ENCODE measurements at places on chromosomes 2 and 18. TPM values are rescaled to one million over a fixed set of nuclear protein-coding genes. Genes with fewer than 3 reads are reported as not detected.
A peak's percentile ranks its signal among the peaks of the same experiment; 100 is the strongest.

DNA sequence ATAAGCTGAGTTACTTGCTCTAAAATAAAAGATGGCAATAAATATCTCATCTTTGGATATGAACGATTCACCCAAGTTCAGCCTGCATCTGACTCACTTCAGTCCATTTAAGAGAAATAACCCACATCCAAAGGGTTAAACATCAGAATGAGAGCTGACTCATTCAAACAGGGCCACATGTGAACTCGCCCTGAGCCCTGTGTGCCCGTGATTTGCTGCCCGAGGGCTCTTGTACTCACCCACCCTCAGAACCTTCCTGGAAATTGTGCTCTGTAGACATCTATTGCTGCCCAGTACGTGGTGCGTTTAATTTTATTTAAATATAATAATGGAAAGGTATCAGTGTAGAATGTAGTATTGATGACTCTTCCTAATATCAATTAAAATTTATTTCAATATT is 66.9 kb upstream of the RBM44 start:
- DNase-seq: peak; percentile 90

DNA sequence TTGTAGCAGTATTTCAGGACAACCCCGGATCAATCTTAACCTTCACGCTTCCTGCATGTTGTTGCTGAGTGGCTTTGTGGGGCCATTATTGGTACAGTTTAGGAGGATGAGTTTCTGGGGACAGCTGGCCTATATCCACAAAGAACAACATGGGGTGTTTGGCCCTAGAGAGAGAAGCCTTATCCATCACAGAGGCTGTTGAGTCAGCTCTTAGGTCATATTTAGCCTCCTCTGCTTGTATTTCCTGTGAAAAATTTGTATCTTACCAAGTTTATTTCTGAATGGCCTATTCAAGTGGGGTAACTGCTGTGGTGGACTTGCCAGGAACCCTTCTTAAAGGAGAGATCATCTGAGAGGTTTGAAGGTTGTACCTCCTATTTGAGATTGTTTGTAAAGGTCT is 77.6 kb downstream of the MAP4K4 start:
- DNase-seq: peak; percentile 42

Gene ACMSD
- not detected for total RNA-seq

DNA sequence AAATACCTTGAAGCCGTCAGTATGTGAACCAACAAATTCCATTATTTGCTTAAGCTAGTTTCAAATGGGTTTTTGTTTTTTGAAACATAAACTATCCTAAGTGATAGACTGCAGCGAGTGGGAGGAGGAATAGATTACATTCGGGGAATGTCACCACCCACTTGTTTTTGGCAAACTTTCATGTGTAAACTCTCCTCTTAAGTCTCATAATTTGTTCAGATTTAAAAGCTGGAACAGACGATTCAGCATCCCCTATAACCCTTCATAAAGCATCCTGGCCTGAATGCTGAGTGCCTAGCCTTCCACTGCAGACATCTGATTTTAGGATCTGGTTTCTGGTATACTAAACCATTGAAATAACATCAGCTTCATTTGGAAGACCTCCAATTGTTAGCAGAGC is 51.0 kb downstream of the CPO start:
- no peak for DNase-seq

Gene FRZB
- 0.32 TPM for total RNA-seq

GRCh38 chr2:37370666-37371065 is 26.2 kb downstream of the QPCT start:
- no peak for DNase-seq

Gene NAT8
- not detected for total RNA-seq

GRCh38 chr18:1014509-1014908 is 109.8 kb downstream of the ADCYAP1 start:
- DNase-seq: peak; percentile 32

DNA sequence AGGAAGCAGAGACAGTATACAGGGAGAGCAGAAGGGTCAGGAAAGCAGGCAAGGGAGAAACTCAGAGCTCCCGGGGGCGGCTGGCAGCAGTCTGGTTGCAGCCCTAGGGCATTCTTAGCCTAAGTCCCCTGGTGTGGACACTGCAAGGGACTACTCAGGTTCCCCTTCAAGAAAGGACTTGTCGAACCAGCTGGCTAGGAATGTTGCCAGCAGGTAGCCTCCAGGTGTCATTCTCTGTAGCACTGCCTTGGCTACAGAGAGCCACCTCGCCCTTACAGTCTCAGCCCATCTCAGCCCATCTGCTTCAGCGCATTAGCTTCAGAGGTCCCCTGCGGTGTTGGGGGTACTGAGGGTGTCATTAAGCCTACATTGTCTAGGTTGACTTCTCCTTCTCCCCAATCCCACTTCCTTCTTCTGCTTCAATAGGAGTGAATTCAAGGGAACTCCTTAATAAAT is 11.3 kb upstream of the TMSB10 start:
- no peak for DNase-seq

Gene SP100
- 75.8 TPM for total RNA-seq

- DNase-seq: peak; percentile 79
These were observed 29.5 kb upstream of the ATRAID start for GRCh38 chr2:27182346-27182745.

- peak; percentile 14 for DNase-seq
These were observed 85.0 kb downstream of the TTC27 start for GRCh38 chr2:32712870-32713269.

DNA sequence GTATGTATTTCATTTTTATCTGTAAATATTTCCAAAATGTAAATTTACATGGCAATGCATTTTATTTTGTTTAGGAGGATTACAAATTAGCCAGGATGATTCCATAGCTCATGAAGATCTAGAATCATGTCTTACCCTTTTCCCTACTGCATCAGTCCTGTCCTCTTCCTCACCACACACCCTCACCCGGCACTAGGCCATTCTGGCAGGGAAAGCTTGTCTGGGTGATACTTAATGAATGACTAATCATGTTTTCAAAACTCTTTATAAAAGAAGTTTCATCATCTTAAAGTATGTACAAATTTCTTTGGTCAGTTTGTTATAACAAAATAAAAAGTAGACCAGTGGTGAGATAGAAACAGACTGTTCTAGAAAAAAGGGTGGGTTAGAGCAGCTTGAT is 283.3 kb upstream of the VWC2L start:
- DNase-seq: peak; percentile 84

- no peak for DNase-seq
These were observed 45.5 kb downstream of the MYO7B start for GRCh38 chr2:127581050-127581345.

- no peak for DNase-seq
These were observed 533.8 kb upstream of the ACVR2A start for GRCh38 chr2:147311058-147311430.

DNA sequence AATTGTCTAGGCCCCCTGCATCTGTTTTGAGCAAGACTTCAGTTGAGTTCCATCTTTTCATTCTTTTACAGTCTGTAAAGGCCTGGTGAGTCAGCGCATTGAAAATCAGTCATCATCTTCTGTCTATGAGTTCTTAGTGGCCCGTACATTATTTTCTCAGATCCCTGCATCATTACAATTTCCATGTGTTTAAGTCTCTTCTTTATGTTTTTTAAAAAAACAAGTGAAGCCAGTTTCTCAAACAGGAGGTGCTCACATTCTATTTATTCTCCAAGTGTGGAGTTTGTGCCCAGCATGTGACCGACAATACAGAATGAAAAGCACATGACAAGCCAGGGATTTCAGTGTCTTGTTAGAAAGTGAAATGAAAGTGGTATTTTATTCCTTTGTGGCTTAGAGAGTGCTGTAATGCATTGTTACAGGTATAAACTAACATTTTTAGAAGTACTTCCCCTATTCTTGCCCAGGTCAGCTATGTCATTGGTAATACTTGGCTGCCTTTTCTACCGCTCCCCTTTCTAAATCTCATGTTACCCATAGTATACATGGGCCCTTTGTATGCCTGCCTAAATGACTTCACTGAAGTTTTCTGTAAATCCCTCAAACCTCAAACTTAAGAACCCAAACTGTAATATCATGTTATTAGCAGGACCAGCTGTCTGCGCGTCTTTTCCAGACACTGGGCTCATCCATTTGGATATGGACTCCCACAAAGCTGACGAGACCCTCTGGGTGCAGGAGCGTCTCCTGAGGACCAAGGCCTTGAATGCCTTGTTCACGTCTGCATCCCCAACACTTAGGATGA is 67.6 kb downstream of the FEZ2 start:
- DNase-seq: peak; percentile 84

DNA sequence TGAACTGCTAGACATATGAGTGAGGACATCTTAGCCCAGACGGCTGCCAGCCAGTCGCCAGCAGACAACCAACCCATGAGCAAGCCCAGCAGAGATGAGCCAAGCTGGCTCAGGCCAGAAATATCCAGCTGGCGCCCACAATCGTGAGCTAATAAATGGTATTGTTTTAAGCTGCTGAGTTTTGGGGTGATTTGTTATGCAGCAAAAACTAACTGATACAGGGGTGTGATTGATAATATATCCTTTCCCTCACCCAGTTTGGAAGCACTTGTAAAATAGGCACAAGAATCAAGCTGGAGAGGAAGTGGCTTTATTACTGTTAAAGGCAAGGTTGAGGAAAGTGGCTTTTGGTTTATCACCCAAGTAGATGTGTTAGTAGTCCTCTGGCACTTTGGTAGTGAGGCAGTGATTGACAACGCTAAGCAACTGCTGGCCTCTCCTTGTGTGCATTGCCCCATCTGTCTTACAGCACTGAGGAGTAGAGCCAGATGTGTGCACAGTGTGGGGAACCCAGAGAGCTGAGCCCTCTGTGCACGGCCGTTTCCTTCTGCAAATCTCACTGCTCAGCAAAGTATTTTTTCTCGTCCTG is 110.1 kb downstream of the MYO1B start:
- DNase-seq: no peak

GRCh38 chr2:97931118-97931857 is 64.5 kb downstream of the TMEM131 start:
- no peak for DNase-seq

Gene GATA6
- 17.6 TPM for total RNA-seq

Gene GAL3ST2
- not detected for total RNA-seq

GRCh38 chr2:172819943-172820342 is 84.3 kb downstream of the RAPGEF4 start:
- DNase-seq: no peak

Gene DUSP19
- 2.3 TPM for total RNA-seq

DNA sequence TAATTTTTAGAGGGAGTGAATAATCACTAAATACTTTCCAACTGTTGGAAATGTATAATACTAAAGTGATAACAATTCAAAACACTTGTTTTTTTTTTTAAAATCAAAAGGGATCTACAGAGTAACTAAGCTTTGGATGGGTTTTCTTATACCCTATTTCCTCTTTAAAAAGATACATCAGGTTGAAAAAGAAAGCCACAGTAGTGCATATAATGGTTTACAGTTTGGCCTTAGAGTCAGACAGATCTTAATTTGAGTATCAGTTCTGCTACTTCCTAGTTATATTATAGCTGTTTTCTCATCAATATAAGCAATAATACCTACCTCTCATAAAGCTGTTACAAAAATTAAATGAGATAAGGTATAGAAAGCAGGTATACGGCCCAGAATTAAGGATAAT is 28.5 kb downstream of the PSME4 start:
- no peak for DNase-seq

DNA sequence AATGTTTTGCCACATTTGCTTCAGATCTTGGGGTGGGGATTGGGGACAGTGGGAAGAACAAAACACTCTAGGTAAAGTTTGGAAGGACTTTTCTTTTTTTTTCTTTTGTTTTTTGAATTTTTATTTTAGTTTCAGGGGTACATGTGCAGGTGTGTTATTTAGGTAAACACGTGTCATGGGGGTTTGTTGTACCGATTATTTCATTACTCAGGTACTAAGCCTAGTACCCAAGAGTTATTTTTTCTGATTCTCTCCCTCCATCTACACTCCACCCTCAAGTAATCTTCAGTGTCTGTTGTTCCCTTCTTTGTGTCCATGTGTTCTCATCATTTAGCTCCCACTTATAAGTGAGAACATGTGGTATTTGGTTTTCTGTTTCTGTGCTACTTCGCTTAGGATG is 73.3 kb downstream of the FASTKD2 start:
- DNase-seq: no peak

DNA sequence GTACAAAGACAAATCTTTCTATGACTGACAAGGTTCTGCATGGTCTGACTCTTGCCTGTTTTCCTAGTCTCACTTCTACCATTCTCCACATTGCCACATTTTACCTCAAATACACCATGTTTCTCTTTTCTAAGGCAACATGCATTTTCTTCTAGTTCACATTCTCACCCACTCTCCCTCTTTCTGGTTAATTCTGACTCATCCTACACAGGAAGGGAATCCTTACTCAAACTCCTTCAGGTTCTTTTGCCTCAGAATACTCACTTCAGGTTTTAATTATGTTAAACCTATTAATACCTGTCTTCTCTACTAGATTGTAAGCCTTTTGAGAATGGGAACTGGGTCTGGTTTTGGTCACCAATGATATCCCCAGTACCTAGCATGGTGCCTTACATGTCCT is 47.2 kb downstream of the MAP2 start:
- peak; percentile 73 for DNase-seq

GRCh38 chr2:191565647-191566198 is 112.2 kb upstream of the NABP1 start:
- DNase-seq: no peak

Gene CIB4
- total RNA-seq: not detected

GRCh38 chr2:30306522-30306921 is 75.2 kb downstream of the LBH start:
- peak; percentile 56 for DNase-seq

Gene CREG2
- total RNA-seq: under 0.01 TPM

Gene CDCA7
- total RNA-seq: 3.0 TPM

Gene SERPINB11
- not detected for total RNA-seq

DNA sequence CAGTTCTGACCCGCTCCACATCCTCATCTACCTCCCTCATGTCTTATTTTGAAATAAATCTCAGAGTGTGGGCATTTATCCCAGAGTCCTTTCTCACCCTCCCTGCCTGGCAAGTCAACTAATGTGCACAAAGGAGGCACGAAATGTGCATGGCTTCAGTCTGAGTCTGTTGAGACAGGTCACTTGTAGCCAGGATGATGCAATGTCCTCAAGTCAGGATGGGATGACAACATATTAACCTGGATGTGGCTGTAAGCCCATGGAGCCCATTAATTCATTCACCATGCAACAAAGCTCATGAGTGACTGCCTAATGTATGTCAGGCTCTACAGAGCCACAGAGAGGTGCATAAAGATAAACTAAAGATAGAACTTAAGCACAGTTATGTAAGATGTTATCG is 34.5 kb downstream of the KCNG3 start:
- DNase-seq: no peak

DNA sequence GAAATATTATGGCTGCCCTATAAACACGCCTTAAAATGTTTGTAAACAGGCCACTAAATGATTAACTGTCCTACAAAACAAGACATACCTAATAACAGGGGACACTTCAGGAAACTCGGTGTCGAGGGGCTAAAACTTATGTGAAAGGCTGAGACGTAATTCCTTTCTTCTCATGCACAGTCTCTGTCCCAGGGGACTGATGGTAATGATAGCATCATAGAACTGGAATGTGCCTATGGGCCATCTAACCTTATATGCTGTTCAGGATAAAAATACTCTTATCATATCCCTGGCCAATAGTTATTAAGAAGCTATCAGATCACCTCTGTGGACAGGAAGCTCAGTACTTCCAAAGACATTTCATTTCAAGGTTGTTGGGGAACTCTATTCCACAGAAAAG is 252.6 kb upstream of the RASGRP3 start:
- peak; percentile 64 for DNase-seq

- no peak for DNase-seq
These were observed 42.9 kb upstream of the REL start for GRCh38 chr2:60838481-60838880.

- peak; percentile 65 for DNase-seq
These were observed 601.6 kb downstream of the CPS1 start for GRCh38 chr2:211157856-211158463.

Gene TRIB2
- total RNA-seq: 46.9 TPM

- peak; percentile 92 for DNase-seq
These were observed 16.9 kb upstream of the KIF1A start for GRCh38 chr2:240836781-240837467.

GRCh38 chr18:25544546-25545287 is 192.8 kb upstream of the ZNF521 start:
- no peak for DNase-seq
